Left cardiac atrium (tissue), 4 donors: ENCODE measurements at places on chromosomes 1 and 21. TPM values are rescaled to one million over a fixed set of nuclear protein-coding genes. Genes with fewer than 3 reads are reported as not detected.

Gene FCN3
- total RNA-seq: 24.5 TPM

Gene OR2T33
- total RNA-seq: not detected

Gene RORC
- 2.3 TPM for total RNA-seq

Gene AKR7A2
- 31.3 TPM for total RNA-seq
